ENCODE measurements at places on chromosomes 11 and 22.
A peak's percentile ranks its signal among the peaks of the same experiment; 100 is the strongest.

- DNase-seq: no peak
These were observed 932.2 kb upstream of the CCDC90B start for GRCh38 chr11:84218318-84218717.

DNA sequence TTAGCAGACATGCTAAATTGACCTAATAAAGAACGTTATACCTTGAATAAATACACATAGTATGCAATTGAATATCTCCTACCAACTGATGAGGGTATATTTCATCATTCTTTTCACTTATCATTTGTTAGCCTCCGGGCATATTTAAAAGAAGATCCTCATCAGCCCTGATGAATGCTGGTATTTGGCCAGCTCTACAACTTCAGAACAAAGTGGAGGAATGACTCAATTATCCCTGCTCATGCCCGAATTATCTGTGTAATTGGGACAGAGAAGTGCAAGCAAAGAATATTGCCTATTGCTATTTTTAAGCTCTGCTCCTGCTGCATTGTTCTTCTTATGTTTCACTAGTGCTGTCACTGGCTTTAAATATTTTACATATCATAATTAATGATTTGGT lies 622.1 kb downstream of the METTL15 start:
- DNase-seq: no peak

DNA sequence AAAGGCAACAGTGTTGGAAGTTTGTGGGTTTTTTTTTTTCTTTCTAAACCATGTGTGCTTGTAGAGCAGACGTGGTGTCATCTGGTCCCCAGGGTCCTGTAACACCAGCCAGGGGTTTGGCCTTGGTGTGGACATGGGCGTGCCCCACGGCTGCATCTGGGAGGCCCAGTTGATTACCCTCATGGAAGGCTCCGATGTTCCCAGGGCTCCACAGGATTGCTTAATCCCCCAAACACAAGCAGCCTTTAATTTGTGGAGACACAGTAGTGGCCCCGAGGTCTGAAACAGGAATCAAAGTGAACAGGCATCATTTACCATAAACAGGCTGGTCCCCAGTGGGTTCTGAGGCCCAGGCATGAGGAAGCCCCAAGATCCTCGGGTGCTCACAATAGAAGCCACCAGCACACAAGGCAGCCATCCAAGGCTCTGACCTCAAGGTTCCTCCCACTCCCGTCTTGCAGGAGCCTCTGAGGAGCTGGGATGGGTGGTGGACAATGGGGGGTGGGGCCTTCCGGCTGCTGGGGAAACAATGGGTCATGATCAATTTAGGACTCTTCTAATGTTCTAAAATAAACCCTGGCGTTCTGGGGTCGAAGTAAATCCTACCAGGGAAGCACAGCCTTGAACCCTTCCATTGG lies 115.0 kb upstream of the CD82 start:
- no peak for DNase-seq

DNA sequence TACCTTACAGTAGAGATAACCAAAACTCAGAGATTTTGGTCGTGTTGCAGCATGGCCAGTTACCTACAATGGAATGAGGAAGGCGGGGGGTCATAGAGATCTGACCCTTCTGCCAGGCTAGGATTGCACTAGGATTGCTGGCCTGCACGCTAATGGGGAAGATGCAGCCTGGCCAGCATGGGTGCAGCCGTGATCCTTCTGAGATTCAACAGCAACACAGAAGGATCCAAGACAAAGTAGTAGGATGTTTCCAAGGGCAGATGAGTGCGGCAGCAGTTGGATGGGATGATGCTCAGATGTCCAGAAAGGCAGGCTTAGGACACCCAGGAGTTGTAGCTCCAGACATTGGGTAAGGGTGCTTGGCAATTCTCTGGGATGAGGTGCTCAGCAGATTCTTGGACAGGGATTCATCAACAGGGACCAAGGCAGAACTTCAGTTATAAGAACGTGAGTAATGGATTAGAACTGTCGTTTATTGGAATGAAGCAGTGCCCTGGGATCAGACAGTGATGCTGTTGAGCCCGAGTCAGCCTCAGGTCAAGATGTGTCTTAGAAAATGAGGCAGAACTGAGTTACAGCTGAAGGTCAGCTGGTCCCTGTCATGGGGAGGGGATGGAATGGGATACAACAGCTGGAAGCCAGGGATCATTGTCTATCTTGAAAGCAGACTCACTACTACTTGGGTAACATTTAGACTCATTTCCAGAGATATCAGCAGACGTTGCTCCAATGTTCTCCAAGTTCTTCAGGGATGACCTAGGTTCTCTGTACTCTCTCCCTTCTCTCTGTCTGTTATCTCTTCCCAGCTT lies 71.0 kb downstream of the PARVA start:
- no peak for DNase-seq

GRCh38 chr11:2762451-2762850 lies 62.7 kb upstream of the KCNQ1OT1 start:
- DNase-seq: no peak

GRCh38 chr11:5719703-5720495 lies 16.3 kb upstream of the OR56B1 start:
- no peak for DNase-seq

GRCh38 chr11:44611687-44612434 lies 46.4 kb downstream of the CD82 start:
- no peak for DNase-seq

GRCh38 chr11:1263010-1263409 lies 40.1 kb downstream of the MUC5B start:
- DNase-seq: peak; percentile 47

- no peak for DNase-seq
These were observed 350.4 kb upstream of the B3GAT1 start for GRCh38 chr11:134762248-134763029.

GRCh38 chr11:88164320-88164719 lies 10.9 kb downstream of the RAB38 start:
- DNase-seq: no peak

GRCh38 chr11:114762408-114762807 lies 84.1 kb downstream of the NXPE2 start:
- peak; percentile 58 for DNase-seq

DNA sequence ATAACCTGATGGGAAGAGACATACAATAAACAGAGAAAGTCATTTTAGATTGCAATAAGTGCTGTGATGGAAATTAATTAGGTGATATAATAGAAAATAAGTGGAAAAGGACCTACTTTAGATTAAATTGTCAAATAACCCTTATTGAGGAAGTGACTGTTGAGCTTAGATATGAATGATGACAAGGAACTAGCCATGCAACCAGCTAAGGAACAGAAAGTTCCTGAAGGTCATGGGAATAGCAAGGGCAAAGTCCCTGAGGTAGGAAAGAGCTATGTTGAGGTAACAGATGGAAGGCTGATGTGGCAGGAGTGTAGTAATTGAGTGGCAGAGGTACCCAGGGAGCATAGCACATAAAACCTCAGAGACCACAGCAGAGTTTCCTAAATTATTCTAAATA lies 135.2 kb downstream of the WNT11 start:
- DNase-seq: no peak

GRCh38 chr11:2576549-2576948 lies 123.2 kb downstream of the KCNQ1OT1 start:
- peak; percentile 20 for DNase-seq

GRCh38 chr11:109527496-109527895 lies 105.5 kb downstream of the C11orf87 start:
- no peak for DNase-seq

DNA sequence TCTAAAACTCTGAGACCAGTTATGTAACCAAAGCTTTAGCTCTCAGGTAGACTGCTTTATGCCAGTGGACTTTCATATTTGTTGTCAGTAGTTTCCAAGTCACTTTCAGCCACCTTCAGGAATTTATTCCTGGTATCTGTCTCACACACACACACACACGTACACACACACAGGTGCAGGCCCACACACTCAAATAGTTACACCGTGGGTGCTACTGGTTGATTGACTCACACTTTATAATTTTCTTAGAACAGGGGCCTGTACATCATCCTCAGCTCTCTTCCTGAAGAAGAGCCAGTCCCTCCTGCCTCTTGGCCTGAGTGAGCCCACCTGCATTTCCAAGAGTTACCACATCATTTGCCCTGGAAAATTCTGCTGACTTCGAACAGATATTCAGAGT lies 555.2 kb downstream of the SOX6 start:
- DNase-seq: no peak

- DNase-seq: peak; percentile 72
These were observed 75.7 kb downstream of the CYB5R2 start for GRCh38 chr11:7597620-7598019.

- DNase-seq: no peak
These were observed 152.5 kb upstream of the POU2AF2 start for GRCh38 chr11:111093061-111093460.

DNA sequence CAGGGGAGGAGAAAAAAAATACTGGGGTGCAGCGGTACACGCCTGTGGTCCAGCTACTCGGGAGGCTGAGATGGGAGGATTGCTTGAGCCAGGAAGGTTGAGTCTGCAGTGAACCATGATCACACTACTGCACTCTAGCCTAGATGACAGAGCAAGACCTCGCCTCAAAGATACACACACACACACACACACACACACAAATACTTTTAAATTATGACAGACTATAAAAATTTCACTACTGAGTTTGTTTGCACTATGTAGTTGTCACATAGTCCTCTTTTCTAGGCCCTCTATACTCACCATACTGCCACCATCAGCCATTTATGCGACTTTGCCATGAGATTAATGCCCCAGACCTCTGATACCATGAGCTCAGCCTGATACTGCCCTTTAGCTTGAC lies 109.6 kb downstream of the MRTFA start:
- no peak for DNase-seq

GRCh38 chr11:83502041-83502440 lies 215.9 kb upstream of the CCDC90B start:
- no peak for DNase-seq

DNA sequence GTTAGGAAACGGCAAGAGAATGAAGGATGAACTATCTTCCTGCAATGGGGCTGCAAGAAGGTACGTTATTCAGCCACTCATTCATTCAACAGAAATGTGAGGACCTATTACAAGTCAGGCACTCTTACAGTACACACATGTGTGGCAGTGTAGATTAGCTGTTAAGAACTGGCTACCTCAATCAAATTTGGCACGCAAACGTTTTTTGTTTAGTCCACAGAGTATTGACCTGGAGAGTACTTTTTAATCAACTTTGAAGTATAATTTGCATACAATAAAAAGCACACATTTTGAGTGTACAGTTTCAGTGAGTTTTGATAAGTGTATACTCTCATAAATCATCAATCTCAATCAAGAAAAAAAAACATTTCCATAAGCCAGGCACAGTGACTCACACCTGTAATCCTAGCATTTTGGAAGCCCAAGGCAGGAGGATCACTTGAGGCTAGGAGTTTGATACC lies 24.2 kb downstream of the MRTFA start:
- DNase-seq: no peak

DNA sequence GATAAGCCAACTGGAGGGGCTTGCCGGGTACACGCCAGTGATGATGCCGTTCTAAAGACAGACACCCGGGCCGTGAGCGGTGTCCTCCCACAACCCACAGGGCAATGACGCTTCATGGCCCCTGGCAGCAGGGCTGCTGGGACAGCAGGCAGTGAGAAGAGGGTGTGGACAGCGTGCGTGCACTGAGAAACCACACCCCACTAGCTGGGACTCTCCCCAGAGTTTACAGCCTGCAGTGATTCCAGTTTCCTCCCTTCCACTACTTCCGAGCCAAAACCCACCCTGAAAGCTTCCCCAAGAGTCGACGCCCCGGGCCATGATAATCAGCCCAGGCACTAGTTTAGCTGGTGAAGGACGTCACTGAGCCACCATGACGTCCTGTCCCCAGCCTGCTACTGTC lies 29.2 kb downstream of the CPT1A start:
- DNase-seq: no peak

- DNase-seq: no peak
These were observed 44.0 kb upstream of the TENM4 start for GRCh38 chr11:79484872-79485271.

GRCh38 chr22:31332010-31332409 lies 14.1 kb downstream of the PATZ1 start:
- no peak for DNase-seq

DNA sequence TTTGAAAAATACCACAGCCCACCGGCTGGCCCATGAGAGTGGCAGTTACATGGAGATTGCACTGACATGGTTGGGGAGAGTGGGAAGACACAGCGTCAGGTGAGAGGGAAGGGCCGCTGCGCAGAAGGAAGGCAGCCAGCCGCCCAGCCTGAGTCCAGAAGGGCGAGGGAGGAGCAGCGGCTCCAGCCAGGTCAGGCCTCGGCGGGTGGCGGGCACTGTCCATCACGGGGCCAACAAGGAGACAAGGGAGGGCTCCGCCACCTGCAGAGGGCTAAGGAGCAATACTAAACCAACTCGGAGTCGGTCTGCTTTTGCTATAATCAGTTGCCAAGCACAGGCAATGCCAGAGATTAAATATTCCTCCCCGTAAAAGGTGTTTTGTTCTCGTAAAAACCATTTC lies 384.5 kb downstream of the TBC1D22A start:
- no peak for DNase-seq

- DNase-seq: peak; percentile 65
These were observed 18.9 kb downstream of the AP1B1 start for GRCh38 chr22:29369460-29369859.

- DNase-seq: no peak
These were observed 86.8 kb downstream of the PRMT3 start for GRCh38 chr11:20474176-20474881.

DNA sequence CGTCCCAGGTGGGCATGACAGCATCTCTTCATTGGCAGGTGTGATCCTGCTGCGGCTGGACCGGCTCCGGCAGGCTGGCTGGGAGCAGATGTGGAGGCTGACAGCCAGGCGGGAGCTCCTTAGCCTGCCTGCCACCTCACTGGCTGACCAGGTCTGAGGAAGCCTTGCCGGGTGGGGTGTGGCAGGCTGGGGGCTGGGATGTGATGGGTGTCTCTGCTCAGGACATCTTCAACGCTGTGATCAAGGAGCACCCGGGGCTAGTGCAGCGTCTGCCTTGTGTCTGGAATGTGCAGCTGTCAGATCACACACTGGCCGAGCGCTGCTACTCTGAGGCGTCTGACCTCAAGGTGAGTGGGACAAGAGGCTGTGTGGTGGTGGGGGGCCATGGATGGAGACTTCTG lies 3.5 kb downstream of the LARGE2 start:
- DNase-seq: no peak

- DNase-seq: no peak
These were observed 27.1 kb downstream of the KCNQ1OT1 start for GRCh38 chr11:2672553-2673249.

GRCh38 chr22:22155146-22155545 lies 89.4 kb upstream of the VPREB1 start:
- DNase-seq: no peak

- DNase-seq: no peak
These were observed 2.8 kb downstream of the NAALADL1 start for GRCh38 chr11:65055538-65055937.

DNA sequence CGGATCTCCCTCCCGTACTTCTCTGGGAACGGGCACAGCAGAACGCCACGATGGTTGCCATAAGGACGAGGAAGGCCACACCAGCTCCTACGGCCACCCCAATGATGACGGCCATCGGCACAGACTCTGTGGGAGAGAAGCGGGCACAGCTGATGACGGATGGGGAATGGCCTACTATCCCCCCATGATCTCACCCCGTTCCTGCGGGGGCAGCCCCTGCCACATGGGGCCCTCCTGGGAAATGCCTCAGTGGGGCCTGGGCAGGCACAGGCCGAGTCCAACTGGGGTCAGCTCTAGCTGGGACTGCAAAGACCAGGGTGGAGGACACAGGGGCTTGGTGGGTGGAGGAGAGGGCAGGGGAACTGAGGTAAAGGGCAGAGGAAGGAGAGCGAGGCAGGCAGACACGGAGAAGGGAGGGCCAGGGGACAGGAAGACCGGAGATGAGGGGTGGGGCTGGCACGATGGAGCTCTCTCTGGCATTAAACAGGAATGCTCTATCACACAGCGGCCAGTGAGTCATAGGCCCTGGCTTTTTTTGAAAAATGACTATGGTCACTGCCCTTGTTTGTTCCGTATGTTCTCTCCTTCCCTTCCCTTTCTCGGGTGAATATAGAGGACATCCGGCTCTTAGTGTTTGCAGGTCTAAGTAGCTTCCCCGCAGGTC lies 76.0 kb downstream of the ST3GAL4 start:
- no peak for DNase-seq
